Activated T-helper 2 cell treated with anti-CD3 and anti-CD28 coated beads, Interferon-gamma antibody, Interleukin-2, Interleukin-4, amounts not matched to agents 10 μg/mL and 5 μg/mL and 100 μg/mL, durations not matched to agents 14 hours and 24 hours and 36 hours (primary cell): ENCODE measurements at places on chromosomes 1 and 21.

DNA sequence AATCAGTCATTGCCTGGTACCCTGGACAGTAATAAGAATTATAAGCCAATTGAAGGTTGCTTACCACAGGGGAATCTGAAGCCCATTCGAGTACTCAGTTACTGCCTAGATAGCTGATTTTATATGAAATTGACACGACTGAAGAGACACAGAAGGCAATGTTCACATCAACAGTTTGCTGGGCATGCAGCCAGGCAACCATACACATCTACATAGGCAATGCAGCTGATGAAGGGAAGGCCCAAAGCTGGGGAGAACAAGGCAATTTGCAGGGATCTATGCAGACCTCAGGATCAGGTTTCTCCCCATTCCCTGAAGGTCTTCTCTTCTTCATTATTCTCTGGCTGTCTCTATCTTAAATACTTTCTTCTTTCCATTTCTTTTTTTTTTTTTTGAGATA is 448.7 kb downstream of the PTBP2 start:
- DNase-seq, result no peak

GRCh38 chr1:62299426-62300200 is 19.6 kb downstream of the KANK4 start:
- no peak for DNase-seq

DNA sequence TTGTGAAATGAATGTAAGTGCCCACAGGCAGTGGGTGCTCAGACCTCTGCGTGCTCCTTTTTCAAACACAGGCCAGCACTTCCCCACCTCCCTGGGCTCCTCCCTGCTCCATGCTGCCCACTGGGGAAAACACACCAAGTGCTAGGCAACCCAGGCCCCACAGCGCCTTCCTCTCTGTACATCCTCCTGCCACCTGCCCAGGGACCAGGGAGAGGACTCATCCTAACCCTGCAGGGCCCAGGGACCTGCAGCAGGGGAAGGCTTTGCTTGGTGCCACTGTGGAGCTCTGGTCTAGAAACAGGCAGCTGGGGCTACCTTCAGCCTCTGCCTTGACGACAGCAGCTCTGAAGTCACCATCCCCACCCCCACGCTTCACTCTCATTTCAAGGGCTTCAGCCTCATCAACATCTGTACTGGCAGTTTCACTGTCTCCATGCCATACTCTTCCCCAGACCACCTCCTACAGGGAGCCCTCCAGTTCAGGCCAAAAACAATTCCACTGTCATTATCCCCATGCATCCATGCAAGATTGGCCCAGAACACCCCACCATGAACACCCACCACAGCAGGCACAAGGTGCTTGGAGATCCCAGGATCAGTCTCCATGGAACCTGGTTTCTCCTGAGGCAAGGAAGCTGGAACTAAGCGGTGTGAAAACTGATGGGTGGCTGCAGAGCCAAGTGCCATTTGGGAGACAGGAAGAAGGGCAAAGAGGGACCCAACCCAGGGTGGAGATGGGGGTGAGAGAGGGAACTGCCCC is 1.1 kb downstream of the IGSF8 start:
- DNase-seq, result no peak

DNA sequence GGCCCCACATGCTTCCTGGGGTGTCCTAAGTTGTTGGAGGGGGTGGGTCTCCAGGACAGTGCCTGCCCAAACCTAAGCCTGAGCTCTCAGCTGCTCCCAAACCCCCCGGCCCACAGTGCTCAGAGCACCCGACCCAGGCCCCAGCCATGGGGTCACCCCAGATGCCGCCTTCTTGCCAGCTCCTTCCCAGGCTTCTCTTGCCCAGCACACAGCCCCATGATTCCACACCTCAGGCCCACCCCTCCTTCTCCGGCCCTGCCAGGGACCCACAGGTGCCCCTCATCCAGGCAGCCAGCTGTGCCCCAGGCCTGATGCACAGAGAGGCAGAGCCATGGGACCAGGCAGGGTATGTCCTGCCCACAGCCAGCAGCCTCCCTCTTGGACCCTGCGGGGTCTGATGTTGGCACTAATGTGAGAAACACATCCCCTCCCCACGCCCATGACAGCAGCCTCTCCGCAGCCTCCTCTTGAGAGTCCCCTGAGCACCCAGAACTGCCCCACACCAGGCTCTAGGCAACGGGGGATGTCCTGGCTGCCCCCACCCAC is 4.9 kb downstream of the WNT9A start:
- no peak for DNase-seq

DNA sequence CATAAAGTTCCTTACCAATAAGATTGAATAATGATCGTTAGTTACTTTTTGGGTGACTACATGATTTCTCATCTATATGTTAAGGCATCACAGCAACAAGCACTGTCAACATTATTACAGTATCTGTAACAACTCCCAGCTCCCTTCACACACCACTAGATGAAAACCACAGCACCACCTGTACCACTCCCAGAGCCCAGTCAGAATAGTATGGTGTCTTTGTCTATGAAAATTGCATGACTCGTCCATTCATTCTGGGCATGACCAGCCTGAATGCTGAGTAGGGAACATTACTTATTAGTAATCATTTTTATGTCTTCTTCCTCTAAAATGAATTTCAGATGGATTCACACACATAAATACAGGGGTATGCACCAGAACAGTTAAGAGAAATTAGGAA is 7.0 kb downstream of the OLFML2B start:
- no peak for DNase-seq

GRCh38 chr1:184867866-184868689 is 106.2 kb downstream of the NIBAN1 start:
- DNase-seq, result no peak

- no peak for DNase-seq
Observed at GRCh38 chr1:82225421-82226185, 424.9 kb downstream of the ADGRL2 start.

GRCh38 chr1:34746101-34746500 is 8.7 kb upstream of the GJB5 start:
- DNase-seq, result no peak

DNA sequence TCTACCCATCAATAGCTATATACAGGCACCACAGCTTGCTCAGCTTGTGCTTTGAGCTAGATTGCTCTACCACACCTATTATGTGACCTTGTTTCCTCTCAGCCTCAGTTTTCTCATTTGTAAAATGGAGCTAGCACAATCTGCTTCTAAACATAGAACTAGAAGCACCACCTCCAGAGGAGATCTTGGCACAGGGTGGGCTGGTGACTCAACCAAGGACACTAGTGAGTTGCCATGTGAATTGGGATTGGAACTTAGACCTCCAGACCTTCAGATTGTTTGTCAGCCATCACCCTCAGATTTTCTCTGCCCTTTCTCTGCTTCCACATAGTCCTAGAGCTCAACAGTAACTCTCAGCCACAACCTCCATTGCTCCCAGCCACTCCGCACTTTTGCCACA is 3.0 kb upstream of the MACO1 start:
- no peak for DNase-seq

DNA sequence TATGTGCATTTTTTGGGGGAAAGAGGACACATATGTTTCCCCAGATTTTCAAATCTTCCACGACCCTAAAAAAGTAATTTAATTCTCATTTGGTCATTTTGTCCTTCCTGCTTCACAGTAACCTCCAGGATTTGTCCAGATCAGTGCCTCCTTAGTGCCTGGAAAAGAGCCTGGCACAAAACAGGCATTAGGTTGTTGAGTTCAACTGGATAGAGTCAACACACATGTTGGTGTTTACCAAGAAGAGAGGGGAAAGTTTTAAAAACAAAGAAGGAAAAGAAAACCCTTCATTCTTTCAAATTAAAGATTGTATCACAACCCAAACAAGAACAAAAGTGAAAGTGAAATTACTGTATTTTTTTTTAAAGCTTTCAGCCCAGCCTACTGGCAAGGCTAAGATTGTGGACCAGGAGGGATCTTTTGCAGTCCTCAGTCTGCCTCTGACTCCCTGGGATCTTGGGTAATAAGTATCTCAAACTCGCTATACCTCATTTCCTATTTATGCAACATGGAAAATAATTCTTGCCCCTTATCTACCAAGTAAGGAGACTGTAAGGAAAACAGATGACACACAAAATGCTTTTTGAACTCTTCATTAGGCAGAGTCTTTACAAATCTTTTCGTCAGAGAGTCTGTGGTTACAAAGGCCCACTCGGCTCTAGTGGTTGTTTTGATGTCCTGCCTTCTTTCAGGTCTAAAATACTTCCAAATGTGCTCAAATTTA is 57.8 kb downstream of the ZNF281 start:
- no peak for DNase-seq

- no peak for DNase-seq
Observed at GRCh38 chr1:159900086-159900680, at the start of gene CFAP45. TSS of gene CFAP45 (minus strand) at chr1:159900165. CDS start at chr1:159900098, 67 bp downstream.

DNA sequence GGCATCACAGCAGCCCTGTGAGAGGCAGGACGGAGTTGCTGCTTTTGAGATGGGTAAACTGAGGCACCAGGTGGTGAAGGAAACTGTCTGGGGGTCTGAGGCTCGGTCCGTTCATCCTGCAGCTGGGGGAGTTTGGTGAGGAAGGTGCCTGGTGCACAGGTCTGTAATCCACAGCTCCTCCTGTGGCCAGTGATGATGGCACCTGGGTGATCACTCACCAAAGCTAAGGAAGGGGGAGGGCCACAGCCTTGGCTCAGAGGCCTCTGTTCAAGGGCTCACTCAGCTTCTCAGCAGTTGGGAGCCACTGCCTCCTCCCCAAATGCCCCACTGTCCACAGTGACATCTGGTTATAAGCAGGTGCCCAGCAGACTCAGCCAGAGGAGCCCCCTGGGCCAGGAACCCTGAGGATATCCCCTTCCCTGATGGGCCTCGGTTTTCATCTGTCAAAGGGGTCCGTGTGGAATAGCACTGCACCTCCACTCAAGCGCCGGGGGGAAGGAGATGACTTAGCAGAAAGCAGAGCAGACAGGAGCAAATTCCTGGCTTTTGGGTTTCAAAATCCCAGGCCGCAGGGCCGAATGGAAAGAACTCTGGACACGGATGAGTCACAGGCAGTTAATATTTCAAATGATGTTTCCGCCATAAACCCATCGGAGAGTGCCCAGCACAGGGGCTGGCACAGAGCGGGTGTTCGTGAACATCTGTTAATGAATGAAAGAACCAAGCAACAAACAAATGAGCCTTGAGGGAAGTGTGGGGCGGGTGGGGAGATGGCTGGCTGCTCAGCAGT is 82.8 kb downstream of the DMRTB1 start:
- DNase-seq, result no peak

DNA sequence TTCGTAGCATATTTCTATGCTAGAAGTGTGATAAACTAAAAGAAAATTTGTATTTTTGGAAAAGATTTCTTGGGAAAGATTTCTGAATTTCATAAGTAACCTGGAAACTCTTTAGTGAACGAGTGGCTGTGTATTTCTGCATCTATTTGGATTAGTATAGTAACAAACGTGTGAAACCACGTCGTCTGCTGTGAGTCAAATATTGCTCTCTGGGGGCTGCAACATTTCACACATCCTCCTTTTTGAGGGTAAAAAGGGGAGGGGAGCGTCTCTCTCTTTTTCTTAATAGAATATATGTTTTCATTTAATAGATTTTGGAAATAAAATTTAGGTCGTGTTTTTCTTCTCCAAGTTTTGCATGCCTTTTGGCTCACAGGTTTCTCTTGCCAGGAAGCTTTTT is 44.8 kb downstream of the LHX9 start:
- DNase-seq, result no peak

GRCh38 chr1:93675271-93675670 is 6.4 kb downstream of the BCAR3 start:
- no peak for DNase-seq

DNA sequence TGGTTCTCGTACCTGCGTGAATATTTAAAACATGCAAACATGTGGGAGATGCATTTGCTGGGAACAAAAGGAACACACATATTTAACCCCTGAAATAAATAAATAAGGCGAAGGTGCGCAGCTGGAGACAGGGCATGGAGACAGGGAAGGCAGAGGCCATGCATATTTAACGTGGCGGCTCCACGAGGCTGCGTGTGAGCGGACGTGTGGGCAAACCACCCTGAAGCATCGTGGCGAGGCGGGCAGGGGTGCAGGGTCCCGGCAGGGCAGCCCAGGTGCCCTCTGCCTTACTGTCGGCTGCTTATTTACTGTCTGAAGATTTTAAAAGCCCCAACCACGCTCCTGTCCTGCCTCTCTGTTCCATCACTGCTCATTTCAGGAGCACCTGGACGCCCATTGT is 104.0 kb upstream of the ACTRT2 start:
- no peak for DNase-seq

GRCh38 chr1:113391649-113392271 is 1.4 kb downstream of the MAGI3 start:
- DNase-seq, result no peak

- no peak for DNase-seq
Observed at GRCh38 chr1:50631161-50631560, 207.9 kb upstream of the DMRTA2 start.

- no peak for DNase-seq
Observed at GRCh38 chr1:35708441-35708921, 10.2 kb downstream of the C1orf216 start.

DNA sequence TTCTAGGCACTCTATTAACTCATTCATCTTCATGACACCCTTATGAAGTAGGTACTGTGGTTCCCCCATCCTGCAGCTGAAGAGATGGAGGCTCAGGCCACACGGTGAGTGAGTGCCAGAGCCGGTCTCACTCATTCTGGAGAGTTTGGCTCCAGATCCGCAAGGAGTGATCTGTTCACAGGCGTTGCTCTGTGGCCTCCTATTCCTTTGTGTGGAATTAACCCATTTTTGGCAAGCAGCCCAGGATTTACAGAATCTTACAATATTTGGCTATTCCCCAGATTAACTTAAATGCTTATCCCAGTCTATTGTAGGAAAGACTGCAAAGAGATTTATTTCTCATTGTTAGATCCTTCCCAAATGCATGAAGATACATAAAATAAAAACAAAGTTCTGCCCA is 29.6 kb downstream of the KIAA0040 start:
- DNase-seq, result no peak

GRCh38 chr1:182955596-182956588 is 2.9 kb upstream of the SHCBP1L start:
- no peak for DNase-seq

- DNase-seq, result no peak
Observed at GRCh38 chr1:99843760-99844159, 6.4 kb upstream of the AGL start.

- no peak for DNase-seq
Observed at GRCh38 chr1:185245466-185245865, 71.6 kb downstream of the IVNS1ABP start.

DNA sequence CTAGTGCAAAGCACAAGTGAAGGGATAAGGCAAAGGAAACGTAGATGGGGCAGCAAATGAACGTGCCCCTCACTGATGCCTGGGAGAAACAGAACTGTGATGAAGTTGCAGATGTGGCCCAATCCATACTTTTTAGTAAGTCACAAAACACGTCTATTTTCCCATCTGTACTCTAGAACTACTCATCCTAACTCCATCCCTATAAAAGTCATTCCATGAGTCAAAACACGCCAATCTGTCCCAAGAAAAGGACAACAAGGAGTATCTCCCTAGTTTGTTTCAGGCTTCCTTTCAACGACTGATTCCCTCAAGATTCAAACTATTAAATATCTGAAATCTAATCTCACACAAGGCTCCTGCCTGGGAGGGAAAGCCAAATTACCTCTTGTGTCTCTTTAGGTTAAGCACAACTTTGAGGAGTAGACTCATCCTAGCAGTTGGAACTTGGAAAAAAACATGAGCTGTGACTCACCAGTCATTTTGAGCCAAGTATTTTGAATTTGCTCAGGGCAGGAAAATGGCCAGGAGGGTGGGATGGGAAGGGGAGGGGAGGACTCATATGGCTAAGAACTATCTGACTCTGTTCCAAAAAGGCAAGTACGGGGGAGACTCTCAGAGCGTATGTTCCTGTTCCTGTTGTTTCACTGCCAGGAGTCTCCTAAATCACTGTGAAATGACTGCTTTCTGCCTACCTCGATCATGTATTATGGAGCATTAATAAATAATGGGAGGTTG is 214.5 kb upstream of the CAMK1G start:
- DNase-seq, result no peak

GRCh38 chr1:234936612-234937389 is 191.8 kb downstream of the TOMM20 start:
- DNase-seq, result no peak
